ENCODE measurements at places on chromosomes 12 and 14.

DNA sequence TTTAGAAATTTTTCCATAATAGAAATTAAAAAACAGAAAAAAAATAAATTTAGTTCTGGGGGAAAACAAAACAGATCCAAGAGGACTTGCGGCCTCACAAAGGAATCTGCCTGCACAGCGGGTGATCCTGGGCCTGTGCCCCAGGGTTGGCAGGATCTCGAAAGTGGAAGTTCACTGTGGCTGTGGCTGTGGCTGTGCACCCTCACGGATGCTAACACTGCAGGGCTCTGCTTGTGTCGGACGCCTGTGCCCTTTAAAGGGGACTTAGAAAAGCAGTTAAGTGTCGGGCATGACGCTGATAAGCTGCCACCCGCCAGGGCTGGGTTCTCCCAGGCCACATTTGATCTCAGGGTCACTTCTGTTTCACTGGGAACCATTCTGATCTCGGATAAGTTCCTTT lies 209.1 kb downstream of the TTC7B start:
- DNase-seq, result no peak

DNA sequence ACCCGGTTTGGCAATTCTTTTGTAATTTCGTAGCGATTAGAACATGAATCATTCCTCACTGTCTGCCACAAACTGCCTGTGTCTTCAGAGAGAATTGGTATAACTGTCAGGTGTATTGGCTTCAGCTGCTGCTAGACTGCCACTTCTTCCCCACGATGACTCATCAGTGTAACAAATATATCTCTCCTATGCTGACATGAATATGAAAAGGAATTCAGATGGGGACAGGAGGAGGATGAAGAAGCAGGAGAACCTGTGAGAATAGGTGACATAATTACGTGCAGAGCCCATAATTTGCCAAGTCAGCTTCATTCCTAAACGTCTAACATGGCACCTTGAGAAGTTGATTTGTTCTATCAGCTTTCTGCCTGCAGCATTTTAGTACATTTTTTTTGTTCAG lies 64.9 kb downstream of the FRMD6 start:
- DNase-seq, result no peak

GRCh38 chr14:99384450-99385417 lies 95.9 kb downstream of the SETD3 start:
- no peak for DNase-seq

DNA sequence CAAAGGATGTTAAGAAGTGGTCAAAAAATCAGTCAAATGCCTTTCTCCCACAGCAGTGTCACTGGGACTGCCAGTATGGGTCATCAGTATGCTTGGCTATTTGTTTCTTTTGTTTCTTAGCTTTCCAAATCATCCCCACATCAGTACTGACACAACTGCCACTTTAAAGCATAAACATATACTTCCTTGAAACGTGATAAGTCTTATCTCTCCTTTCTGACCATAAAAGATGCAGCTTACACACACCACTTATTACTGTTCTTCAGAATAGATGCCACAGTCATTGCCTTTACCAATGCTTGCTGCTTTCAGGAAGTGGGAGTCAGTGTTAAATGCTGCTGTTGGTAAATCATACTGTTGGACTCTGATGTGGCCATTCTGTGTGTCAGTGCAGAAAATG lies 18.6 kb upstream of the GARIN2 start:
- DNase-seq, result no peak

- no peak for DNase-seq
These were observed 32.8 kb downstream of the KIF26A start for GRCh38 chr14:104171029-104171697.

DNA sequence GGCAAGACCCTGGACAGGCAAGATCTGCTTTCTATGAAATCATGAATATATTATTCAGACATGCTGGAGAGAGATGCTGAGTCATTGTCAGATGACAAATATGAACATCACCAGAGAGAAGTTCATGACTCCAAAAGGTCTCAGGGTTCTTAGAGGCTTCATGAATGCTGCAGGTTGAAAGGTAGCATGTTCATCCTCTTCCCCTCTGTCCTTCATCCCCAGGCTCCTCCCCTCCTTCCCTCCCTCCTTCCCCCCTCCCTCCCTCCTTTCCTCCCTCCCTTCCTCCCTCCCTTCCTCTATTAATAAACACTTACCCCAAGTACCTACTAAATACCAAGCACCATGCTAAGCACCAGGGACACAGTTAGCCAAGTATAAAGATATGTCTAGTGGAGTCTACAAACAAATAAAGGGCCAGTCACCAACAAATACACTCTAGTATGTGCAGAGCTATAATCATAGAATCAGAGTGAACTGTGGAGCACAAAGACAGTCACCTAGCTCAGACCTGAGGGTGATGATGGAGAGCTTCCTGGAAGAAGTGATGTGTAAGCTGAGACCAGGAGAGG lies 46.2 kb downstream of the RPH3A start:
- DNase-seq, result no peak

DNA sequence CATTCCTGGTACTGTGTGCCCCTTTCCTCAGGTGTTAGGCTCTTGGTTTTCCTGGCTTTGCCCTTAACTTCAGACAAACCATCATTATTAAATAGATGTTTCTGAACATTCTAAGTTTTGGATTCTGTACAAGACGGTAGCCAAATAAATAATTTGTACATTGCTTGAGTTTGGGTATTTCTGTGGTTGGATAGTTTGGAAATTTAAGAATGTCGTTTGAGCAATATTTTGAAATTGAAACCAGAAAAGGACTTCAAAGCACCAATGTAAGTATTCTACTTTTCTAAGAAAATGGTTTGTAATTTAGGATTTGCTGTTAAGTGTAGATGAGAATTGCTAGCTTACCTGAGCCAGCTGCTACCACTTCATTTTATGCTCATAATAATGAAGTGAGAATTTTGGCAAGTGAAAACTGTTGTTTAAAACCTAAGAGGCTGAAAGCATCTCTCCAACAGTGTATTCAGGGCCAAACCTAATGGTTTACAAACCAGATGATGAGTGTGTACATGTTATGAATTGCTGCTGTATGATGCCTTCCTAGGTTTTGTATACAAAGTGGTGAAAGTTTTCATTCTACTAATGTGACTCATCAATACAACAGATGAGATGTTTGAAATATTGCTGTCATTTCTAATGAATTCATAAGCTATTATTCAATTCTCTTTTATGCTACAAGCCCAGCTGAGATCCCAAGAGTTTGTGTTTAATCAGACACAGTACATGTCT lies 181.5 kb upstream of the PRKD1 start:
- no peak for DNase-seq

DNA sequence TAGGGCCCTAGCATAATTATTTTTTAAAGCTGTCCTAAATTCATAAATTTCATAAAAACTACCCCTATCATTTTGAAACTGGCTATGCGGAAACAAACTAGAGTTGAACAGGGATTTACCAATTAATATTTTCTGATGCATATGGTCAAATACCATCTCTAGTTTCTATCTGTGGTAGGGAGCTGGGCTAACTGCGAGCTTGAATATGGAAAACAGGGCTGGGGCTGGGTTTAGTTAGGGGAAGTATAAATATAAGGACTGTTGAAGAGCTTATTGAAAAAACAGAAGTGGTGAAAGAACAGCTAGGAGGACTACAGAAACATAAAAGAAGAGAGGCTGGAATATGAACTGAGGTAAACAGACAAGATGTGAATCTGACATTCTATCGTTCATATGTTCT lies 91.8 kb downstream of the SLC38A1 start:
- no peak for DNase-seq

- DNase-seq, result no peak
These were observed 353.5 kb downstream of the TMEM132D start for GRCh38 chr12:129550353-129550752.

- DNase-seq, result no peak
These were observed 401.3 kb upstream of the PDE3A start for GRCh38 chr12:19967001-19967400.

- DNase-seq, result no peak
These were observed 14.0 kb downstream of the EMP1 start for GRCh38 chr12:13210236-13211190.

GRCh38 chr12:51406290-51406689 lies 15.1 kb upstream of the GALNT6 start:
- no peak for DNase-seq

- no peak for DNase-seq
These were observed 142.3 kb upstream of the PARP11 start for GRCh38 chr12:4015225-4016091.

DNA sequence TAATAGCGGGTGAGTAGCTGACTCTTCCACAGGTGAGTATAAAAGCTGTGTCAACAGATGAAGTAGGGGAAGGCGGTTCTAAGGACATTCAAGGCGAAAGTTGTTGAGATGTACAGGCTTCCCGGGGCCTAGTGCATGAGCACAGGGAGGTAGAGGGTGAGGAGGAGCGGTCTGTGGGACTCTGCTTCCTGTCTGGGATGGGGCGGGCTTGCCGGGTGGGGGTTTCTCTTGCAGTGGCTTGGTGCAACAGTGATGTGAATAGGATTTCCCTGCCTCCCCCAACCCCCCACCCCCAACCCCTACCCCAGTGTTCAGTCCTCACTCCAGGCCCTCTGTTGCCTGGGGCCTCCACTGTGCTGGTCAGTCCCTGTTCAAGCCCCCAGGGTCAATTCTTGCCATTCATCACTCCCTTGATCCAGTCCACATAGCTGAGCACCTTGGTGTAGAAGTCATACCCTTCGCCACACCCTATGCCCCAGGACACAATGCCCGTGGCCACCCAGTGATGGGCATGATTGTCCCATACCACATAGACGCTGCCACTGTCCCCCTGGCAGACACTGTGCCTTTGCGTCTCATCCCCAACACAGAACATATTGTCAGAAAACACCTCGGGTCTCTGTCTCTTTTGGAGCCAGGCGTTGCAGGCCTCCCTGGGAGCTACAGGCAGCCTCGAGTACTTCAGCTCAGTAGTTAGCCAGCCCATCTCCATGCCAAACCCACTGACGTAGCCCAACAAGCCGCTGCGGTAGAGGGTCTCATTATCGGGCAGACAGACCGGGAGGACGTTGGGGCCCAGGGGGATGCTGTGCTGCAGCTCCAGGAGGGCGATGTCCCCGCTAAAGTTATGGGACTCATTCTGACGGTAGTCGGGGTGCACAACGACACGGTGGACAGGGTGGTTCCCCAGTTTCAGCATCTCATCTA lies 4.0 kb upstream of the C1R start:
- no peak for DNase-seq

- no peak for DNase-seq
These were observed 901 bp upstream of the NFKBIA start for GRCh38 chr14:35405304-35405996.

- DNase-seq, result no peak
These were observed 253.1 kb upstream of the FKBP4 start for GRCh38 chr12:2541631-2542204.

DNA sequence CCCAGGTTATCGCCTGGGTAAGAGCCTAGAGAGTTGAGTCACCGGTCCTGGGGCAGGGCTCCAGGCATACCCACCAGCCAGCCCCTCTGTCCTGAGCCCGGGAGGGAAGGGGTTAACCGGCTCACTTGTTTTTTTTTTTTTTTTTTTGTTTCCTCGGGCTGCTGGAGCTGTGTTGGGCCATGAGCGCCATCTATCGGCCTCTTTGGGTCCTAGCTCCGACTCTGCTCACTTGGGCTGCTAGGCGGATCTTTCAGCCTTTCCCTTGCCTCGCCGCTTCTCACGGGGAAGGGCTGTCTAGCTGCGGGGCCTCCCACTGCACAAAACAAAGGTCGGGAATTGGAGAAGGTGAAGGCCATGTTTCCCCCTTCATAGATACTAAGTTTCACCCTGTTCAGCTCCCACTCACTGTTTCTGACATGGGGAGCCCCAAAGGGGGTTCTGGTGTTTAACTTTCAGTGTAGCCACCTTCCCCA lies 2.8 kb upstream of the SMUG1 start:
- DNase-seq, result peak; percentile 86

GRCh38 chr12:52873832-52874572 lies 25.2 kb upstream of the KRT78 start:
- peak; percentile 71 for DNase-seq

- DNase-seq, result no peak
These were observed 13.2 kb upstream of the MDM2 start for GRCh38 chr12:68794653-68795251.

DNA sequence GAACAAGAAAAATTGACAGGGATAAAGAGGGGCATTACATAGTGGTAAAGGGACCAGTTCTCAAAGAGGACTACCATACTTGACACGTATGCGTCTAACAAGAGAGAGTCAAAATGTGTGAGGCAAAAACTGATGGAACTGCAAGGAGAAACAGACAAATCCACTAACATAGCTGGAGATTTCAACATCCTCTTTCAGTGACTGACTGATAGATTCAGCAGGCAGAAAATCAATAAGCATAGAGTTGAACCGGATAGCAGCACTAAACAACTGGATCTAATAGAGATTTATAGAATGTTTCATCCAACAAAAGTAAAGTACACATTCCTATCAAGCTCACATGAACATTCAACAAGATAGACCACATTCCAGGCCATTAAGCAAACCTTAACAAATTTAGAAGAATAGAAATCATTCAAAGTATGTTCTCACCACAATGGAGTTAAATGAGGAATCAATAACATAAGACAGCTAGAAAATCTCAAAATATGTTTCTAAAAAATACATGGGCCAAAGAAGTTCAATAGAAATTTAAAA lies 16.1 kb upstream of the CRACR2A start:
- no peak for DNase-seq

GRCh38 chr14:61563880-61564617 lies 131.3 kb upstream of the HIF1A start:
- DNase-seq, result no peak

DNA sequence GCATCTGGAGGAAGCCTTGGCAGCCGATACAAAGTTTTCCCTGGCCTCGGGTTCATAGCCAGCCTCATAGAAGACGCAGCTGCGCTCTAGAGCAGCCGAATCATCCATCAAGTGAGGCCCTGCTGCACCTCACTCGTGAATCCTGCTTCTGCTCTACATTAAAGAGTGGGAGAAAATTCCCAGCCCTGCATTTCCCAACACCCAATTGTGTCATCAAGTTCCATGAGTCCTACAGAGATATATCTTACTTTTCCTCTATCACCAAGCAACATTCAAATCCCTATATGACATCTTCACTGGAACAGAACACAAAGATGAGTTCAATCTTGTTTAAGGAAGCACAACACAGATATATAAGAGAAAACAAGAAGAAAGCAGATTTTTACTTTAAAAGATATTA lies 139.3 kb downstream of the TTC7B start:
- DNase-seq, result no peak

DNA sequence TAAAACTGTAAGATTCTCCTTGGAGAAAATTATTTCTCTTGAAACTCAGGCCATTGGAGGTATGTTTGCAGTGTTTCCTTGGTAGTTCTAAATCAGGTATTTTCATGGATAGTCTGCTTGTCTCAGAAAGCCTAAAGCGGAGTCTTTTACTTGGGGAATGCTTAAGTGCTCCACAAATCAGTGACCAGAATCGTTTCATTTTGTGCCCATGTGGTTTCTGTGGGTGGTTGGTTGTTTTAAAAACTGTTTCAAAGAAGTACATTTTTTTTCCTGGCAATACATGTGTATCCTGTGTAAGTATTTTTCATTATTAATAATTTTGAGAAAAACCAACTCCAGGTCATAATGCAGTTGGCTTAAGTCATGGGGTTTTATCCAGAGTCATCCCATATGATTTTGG lies 33.6 kb downstream of the CCDC91 start:
- no peak for DNase-seq

DNA sequence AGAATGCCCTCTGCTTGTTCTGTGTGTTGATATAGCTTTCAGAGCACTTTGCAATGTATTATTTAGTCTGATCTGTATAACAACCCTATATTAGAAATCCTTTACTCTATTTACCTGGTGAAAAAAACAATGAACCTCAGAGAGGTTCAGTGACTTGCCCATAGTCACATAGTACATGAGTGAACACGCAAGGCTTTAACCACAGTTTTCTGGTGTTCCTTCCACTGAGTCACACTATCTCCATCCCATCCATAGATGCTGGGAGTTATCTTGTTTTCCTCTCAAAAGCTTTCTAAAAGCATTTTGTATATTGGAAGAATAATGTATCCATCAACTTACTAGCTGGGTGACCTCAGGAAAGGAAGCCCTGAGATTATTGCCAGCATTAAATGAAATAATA lies 104.5 kb downstream of the NT5DC3 start:
- no peak for DNase-seq
